Lung (tissue), 17 donors: ENCODE measurements at places on chromosomes 12 and 14.

GRCh38 chr12:132388379-132389015, 59.1 kb upstream of the GALNT9 start:
- DNase-seq: no peak

DNA sequence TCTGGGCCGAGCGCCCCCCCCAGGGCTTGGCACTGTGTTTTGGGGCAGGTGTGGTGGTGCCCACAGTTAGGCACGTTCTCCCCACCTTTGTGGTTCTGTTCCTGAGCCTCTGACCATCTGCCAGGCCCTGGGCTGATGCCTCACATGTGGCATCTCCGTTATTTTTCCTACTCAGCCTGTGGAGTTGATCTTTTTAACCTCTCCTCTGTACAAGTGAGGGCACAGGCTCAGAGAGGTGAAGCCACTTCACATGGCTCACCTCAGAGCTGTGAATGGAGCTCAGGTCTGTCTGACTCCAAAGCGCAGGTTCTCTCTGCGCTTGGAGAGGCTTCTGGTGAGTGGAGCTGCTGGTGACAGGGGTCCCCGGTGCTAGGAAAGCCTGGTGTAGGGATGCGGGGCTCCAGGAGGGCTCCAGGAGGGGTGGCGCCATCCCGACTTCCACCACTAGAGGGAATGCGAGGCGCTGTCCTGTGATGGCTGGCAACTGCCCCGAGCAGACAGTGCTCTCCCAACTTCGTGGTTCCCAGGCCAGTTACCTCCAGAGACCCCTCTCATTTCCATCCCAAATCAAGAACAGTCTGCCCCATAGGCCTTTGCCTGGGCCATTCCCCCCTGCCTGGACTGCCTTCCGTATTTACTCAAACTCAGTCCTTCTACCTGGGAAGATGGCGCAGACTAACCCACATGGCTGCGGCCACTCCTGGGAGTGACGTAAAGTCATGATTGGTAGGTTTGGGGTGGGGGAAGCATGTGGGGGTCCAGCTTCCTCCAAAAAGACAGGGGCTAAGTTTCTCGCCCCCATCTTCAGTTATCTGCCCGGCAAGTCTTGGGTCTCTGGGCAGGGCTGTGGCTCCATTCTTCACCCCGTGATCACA, 9.9 kb downstream of the BCL7A start:
- DNase-seq: peak; percentile 17

GRCh38 chr14:67242168-67242420, 859 bp downstream of the PALS1 start:
- DNase-seq: no peak

DNA sequence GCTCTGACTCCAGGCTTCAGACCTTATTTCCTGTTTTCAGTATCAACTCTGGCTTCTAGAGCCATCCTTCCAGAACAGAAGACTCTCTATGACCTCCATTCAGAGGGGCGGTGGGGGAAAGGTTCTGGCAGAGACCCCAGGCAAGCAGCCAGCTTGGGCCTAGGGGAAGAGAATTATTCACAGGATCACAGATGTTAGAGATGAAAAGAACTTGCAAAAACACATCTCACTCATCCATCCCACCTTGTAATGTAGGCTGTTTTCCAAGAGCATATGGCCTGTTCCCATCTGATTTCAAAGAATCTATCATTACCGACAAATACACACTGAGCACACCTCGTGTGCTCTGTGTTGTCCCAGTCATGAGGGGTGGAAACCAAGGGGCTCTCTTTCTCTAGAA, 131.9 kb downstream of the GRIN2B start:
- peak; percentile 3 for DNase-seq

DNA sequence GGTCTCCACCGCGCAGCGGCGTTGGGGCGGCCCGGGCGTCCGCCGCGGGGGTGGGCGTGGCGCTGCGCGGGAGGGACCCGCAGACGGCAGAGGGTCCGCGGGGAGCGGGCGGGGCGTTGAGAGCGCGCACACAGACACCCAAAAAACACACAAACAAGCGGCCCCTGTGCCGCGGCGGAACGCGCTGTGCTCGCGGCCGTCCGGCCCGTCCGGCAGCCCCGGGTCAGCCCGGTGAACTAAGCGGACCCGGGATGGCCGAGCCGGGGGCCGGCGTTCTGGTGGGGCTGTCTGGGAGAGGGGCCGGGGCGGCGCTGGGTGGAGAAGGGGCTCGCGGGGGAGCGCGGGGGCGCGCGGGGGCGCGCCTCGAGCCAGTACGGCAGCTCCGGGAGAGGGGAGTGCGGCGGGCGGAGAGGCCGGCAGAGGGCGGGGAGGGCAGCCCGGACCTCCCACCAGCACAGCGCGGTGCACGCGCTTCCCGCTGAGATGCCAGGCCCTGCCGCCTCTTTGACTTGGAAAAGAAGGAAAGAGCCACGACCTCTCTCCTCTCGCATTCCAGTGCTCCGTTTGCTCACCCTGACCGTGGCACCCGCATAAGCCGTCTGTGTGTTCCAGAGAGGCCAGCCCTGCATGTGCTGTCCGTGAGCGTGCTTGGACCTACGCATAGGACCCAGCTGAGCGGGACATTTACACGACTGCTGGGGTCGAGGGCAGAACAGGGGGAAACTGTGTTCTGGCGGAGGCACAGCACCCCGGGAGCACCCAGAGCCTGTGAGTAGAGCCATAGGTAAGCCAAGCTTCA, 10.3 kb downstream of the SLC6A12 start:
- DNase-seq: peak; percentile 63

- DNase-seq: no peak
These were observed 357.8 kb upstream of the USP15 start for GRCh38 chr12:61902403-61902802.

DNA sequence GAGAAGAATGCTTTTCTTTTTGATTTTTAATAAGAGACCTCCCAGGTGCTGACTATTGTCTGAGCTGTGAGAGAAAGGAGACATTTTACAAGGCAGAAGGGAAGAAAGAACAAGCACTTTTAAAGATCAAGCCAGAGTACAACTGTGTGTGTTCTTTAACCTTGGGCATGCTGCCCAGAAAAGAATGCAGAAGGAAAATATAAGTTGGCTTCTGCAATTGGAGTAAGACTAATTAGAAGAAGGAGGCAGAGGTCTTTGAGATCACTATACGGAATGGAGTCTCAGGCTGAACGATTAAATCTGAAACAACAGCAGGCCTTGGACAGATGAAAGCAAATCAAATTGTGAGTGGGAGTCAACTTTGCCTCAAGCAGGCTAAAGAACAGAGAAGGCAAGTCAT, 230.5 kb downstream of the ATP23 start:
- peak; percentile 87 for DNase-seq
